ENCODE measurements at places on chromosomes 6 and 20.

- no peak for DNase-seq
These were observed 20.8 kb downstream of the TBC1D7 start for GRCh38 chr6:13307508-13307995.

DNA sequence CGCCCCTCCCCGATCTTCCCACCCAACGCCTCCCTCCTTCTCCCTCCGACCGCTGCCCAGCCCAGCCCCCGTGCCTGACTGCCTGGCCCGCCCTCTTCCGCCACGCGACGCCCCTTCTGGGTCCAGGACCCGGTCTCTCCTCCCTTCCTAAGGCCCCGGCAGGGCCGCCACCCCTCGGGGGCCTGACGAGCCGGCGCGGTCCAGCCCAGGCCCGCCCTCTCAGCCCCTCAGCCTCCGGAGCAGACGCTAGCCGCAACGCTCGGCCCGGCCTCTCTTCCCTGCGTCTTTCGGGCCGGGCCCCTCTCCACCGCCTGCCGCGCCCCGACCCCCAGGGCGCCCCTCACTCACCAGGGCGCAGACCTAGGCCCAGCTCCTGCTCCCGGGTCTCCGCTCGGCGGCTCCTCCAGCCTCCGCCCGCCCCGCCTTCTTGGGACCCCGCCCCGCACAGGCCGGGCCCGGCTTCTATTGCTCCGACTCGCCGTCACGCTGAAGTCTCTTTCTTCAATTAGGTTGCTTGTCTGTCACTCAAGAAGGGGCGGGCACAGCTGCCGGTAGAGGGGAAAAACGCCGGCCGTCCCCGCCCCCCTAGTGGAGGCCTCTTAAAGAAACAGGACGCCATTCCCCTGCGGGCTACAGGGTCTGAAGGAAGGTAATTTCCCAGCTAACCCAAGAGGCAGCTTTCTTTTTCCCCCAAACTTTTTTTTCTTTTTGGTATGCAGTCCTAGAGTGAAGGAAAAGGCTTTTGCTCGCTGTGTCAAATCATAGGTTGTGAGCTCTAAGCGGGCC is at the start of gene ELMO2:
Gene ELMO2 (minus strand): TSS at position 416 of the 786 bp plus-strand sequence. CDS start 12,133 bp downstream, outside the sequence.
- peak; percentile 96 for DNase-seq

DNA sequence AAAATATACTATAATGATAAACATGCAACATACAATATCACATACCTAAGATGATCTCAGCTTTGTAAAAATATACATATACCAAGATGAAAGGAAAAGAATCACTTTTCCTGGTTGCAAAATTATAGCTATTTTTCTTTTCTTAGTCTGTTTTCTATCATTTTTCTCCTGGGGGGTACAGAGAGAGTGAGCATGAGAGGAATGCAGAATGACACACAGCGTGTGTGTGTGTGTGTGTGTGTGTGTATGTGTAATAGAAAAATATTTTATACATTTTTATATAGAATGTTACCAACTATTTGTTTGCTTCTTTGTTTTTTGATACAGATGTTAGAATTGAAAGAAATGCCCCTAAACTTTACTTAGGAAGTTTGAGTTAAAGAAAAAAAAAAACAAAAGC is 64.3 kb downstream of the FAM83B start:
- no peak for DNase-seq

GRCh38 chr20:46036370-46036769 is 7.4 kb downstream of the SLC12A5 start:
- no peak for DNase-seq

GRCh38 chr6:13434777-13435176 is 52.6 kb downstream of the GFOD1 start:
- no peak for DNase-seq

DNA sequence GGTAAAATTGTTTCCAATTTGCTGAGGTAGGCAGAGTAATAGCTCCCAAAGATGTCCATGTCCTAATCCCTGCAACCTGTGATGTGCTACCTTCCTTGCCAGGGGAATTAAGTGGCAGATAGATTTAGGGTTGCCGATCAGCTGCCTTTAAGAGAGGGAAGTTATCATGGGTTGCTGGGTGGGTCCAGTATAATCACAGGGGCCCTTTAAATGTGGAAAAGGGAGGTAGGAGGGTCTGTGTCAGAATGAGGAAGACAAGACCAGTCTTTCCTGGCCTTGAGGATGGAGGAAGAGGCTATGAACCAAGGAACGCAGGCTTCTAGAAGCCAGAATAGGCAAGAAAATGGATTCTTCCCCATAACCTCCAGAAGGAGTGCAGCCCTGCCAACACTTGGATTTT is 50.7 kb downstream of the CTCFL start:
- DNase-seq: no peak

DNA sequence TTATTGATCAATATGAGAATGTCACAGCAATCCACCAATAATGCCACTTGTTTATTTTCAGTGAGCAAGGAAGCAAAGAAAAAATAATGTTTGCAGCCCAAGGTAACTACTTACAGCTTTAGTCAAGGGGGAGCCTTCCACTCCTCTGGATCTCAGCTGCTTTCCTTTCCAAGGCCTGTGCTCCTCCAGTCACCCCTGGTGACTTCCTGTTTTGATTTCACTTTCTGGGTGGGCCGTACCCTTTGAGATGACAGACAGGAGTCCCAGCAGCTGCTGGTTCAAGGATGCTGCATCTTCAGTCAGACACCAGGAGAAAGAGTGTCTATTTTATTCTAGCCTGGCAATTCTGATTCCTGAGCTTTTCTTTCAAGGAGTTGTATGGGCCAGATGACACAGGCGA is 5.6 kb upstream of the VNN2 start:
- no peak for DNase-seq

DNA sequence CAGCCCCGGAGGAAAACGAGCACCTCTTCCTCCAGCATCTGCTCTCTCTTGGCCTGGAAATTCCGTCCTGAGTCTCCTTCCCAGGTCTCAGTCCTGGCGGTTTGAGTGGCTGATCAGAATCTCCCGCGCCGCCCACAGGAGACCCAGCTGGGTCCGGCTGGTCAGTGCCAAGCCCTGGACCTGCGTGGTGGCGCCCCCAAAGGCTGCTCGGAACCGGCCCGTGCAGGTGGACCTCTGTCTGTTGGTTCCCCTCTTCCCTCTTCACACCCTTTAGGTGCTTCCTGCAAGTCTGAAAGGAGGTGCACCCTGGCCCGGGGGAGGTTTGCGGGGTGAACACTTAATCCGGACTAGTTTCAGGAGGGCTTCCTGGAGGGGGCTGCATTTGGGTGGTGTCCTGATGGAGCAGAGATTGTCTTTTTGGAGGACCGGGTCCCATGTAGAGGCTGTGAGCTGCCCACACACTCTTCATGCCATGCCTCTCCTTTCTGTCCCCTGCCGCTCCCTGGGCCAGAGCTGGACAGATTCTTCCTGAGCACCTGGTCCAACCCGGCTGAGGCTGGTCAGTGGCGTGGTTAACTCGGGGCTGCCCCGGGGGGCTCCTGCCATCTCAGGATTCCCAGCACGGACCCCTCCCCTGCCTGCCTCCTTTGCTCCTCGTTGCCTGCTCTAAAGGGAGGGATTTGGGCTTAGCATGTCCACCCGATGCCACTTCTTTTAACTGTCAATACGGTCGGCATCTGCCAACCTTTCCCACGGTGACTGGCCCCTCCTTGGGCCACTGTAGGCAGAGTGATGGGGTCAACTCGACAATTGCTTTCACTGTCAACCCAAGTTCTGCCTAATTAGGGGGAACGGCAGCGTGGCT is 16.5 kb upstream of the BHLHE23 start:
- DNase-seq: no peak

DNA sequence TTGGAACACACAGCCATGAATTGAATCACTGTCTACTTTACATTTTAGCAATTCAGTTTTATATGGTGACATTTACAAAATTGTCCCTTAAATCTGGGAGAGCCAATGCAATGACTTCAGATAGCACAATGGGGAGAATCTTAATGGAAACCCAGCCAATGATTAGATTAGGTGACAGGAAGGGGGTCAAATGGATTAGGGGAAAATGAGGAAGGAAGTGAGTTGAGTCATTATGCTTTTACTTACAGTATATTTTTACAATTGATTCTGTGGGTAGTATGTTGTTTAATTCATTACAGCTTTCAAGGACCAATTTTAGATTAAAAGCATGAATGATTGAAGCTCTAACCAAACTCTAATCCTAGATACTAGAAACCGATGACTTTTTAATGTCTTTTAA is 229.8 kb downstream of the SOX4 start:
- no peak for DNase-seq

GRCh38 chr6:45434381-45434700 is 56.6 kb upstream of the SUPT3H start:
- DNase-seq: no peak

- no peak for DNase-seq
These were observed 1.6 kb downstream of the STX7 start for GRCh38 chr6:132511210-132511830.

- no peak for DNase-seq
These were observed 8.7 kb downstream of the RNF24 start for GRCh38 chr20:4006640-4007039.

DNA sequence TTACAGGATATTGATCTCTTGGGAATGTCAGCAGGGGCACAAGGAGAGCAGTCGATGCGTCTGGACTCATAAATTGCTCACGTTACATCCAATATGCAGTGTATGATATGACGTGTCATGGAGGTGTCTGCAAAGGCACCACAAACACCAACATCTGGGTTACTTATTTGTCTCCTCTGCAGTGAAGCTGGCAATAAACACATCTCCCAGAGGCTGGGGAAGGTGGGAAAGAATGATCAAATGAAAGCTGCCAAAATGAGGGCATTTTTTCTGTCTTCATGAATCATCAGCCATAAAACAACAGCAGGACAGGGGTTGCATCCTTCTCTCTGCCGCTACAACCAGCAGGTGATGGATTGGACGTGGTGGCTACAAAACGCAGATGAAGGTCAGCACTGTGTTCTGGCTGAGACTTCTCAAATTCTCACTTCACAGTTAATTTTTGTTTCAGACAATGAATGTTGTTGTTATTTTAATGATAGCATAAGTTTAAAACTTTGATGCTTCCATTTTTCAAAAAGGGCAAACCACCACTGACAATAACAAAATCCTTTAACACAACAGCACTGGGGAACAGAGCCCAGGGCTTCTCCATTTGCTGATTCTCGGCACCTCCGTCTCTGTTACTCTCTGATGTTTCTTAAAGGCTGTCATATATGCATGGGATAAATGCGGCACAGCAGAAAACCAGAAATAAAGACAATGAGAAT is 47.5 kb downstream of the ERMARD start:
- DNase-seq: no peak

GRCh38 chr20:62381842-62382241 is 5.1 kb upstream of the RPS21 start:
- no peak for DNase-seq

DNA sequence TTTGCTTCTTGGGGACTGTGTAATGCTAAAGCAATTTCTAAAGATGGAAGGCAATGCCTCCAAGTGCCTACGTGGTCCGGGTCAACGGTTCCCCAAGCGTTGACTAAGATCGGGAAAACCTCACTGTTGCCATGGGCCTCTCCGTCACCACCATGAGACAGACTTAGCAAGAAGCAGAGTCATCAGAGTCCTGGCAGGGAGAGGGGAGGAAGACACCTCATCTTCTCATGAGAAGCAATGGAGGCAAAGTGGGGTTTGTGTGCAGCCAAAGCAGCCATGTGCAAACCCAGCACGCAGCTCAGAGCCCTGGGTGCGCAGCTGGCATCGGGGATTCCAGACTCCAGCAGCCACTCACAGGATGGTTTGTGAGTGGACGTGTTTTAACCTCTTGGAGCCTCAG is 111.4 kb downstream of the SYNDIG1 start:
- no peak for DNase-seq

GRCh38 chr20:32664012-32664677 is 9.6 kb downstream of the C20orf203 start:
- no peak for DNase-seq

- DNase-seq: no peak
These were observed 61.4 kb upstream of the JARID2 start for GRCh38 chr6:15184441-15184861.

DNA sequence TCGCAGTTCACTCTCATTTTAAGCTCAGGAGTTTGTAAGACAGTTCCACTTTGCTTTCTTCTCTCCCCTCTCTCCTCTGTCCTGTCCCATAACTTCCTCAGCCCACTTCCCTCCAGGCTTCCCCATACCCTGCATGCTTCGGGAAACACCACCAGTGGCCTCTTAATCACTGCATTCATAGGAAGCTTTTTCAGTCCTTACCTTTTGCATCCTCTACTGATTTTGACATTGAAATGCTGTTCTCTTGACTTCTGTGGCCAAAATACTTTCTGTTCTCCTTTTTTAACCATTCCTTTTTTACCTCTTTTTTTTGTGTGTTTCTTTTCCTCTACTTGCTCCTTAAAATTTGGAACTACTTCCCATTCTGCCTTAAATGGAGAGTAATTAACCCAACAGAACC is 69.7 kb downstream of the HIVEP1 start:
- DNase-seq: no peak

- DNase-seq: no peak
These were observed 171.4 kb downstream of the MYLK4 start for GRCh38 chr6:2579241-2579761.

DNA sequence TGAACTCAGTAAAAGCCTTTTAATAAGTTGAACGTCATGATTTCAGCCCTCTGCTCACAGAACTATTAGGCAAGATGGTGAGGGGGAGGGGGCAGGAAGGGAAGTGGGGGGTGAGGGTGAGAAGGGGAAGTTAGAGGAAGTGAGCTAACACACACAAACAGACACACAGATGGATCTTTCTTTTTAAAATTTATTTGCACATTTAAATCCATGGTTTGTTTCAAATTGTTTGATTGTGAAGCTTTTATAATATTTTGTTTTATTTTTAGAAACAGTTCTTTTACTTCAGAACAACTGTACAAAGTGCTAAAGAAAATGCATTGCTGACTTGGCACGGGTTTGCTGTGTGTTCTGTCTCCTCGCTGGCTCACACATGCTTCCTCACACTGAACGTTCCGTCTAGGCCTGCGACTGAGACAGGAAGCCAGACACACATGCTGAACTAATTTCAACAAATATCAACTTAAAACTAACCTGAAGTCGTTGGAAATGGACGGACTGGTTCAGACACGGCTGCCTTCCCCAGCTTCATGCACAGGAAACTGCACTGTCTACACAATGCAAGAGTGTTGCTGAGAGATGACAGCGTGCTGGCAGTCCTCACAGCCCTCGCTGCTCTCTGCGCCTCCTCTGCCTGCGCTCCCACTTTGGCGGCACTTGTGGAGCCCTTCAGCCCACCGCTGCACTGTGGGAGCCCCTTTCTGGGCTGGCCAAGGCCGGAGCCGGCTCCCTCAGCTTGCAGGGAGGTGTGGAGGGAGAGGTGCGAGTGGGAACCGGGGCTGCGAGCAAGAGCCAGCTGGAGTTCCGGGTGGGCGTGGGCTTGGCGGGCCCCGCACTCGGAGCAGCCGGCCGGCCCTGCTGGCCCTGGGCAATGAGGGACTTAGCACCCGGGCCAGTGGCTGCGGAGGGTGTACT is 8.1 kb upstream of the ZBP1 start:
- DNase-seq: no peak

- DNase-seq: no peak
These were observed 77.5 kb upstream of the ESR1 start for GRCh38 chr6:151729829-151730495.

GRCh38 chr20:25148181-25148981 is 47.1 kb upstream of the ENTPD6 start:
- no peak for DNase-seq

Measured in LoVo (cell line).